ENCODE measurements at places on chromosomes 6 and 20.

GRCh38 chr6:162862941-162863340 is 135.2 kb downstream of the PACRG start:
- DNase-seq = no peak

DNA sequence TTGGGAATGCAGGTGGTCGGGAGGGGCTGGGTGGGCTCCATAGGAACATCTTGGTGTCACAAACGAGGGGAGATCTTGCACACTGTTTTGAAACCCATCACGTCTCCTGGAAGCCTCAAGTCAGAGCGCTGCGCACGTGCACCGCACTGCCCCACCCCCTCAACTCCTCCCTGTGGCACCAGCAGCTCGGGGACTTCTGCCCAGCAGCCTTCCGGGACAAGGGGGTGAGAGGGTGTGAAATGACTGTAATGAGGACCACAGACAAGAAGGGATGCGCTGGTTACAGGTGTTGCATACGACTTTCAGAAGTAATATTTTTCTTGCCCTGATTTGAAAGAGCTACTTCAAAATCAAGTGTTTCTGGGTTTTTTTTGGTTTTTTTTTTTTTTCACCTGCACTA is 60.3 kb downstream of the FOXC1 start:
- DNase-seq = no peak

DNA sequence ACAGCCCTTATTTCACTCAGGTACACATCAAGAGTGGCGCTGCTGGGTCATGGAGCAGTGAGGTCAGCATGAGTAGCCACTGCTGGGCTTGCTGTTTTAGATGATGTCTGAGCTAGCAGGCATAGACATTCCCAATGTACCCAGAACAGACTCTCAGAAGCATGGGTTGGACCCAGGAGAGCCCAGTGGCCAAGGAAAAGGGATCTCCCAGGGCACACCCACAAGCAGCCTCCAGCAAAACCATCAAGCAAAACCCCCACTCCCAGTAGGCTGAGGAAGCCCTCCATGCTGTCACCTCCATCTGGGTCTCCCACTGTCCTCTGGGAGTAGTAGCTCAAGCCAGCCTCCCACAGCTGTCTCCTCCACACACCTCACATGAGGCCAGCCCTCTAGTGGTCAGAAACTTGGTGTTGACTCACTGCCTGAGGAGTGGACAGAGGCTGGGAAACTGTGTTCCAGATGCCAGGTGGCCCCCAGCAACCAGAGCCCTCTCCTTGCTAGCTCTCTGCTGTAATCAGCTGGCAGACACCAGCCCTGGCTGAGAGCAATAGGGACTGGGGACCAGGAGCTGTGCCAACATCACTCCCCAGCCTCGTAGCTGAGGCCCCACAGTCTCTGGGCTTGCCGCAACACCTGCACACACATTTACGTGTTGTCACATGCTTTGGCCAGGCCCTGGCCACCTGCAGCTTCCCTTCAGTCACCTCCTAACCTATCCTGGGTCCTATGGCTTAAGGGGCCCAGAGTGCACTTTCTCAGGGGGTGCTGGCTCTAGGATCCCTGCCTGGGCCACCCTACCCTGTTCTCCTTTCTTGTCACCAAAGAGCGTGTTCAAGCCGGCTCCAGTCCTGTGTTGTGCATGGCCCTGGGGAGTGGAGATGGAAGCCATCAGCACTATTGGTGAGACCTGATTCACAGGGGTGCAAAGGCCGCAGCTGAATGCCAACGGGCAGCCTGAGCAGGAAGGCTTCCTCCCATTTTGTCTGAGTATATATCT is 1.9 kb upstream of the AP5S1 start:
- DNase-seq = no peak

DNA sequence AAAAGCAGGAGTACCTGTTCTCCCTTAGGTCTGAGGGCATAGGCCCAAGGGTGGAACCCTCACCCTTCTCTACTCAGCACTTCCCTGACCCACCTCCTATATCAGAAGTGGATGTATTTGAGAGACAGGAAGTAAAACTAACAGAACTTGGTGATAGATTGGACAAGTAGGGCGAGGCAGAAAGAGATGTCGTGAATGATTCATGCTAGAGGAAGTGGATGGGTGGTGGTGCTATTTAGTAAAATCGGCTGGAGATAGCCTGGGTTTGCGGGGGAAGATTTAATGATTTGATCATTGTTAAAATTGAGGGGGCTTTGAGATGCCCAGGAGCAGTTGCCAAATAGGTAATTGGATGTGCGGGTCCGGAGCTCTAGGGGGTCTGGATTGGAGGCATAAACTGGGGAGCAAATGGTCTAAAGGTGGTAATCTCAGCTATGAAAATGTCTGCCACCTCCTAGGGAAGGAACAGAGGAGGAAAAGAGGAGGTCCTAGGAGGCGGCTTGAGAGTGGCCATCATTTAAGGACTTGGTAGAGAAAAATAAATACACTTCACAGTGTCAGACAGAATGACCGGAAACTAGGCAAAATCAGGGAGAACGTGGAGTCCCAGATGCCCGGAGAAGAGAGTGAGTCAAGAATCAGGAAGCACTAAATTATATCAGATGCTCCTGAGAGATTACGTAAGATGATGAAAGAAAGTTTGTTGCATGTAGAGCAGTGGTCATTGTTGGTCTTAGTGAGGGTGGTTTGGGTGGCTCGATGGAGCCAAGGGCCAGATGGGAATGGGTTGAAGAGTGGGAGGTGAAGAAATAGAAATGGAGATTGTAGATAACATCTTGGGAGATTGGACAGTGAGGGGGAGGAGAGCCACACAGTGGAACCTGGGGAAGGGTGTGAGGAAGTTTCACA is 142.0 kb downstream of the CEP57L1 start:
- DNase-seq = no peak

GRCh38 chr20:5980720-5981538 is 30.5 kb downstream of the MCM8 start:
- no peak for DNase-seq

- DNase-seq = peak; percentile 16
Observed at GRCh38 chr6:4210629-4211419, 75.4 kb upstream of the ECI2 start.

- DNase-seq = peak; percentile 32
Observed at GRCh38 chr6:37207903-37208456, 38.0 kb downstream of the PIM1 start.

- DNase-seq = peak; percentile 74
Observed at GRCh38 chr6:21587961-21588480, 5.5 kb upstream of the SOX4 start.

- no peak for DNase-seq
Observed at GRCh38 chr6:138977646-138978167, 10.3 kb downstream of the REPS1 start.

DNA sequence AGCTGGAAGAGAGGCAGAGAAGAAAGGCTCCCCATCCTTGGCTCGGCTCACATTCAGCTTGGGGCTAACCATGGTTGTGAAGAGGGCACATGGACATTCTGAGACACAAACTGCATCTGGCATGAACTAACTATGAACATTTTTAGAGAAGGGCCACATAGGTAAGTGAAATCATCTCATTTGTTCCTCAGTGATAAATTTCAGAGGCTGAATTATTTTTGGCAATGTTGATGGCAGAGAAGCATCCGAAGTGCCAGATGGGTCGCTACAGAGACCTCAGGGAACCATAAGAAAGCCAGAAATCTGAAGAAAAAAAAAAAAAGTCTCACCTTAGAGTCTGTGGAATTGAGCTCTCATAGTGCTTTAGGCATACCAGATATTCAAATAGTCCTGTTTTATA is 49.2 kb upstream of the FABP7 start:
- DNase-seq = no peak

Data from foreskin keratinocyte (primary cell).